ENCODE measurements at places on chromosomes 16 and 17.

GRCh38 chr17:9090641-9091096 lies 69.4 kb downstream of the NTN1 start:
- DNase-seq, result peak; percentile 17

- DNase-seq, result no peak
Observed at GRCh38 chr17:34121311-34121710, 133.8 kb upstream of the CCL2 start.

DNA sequence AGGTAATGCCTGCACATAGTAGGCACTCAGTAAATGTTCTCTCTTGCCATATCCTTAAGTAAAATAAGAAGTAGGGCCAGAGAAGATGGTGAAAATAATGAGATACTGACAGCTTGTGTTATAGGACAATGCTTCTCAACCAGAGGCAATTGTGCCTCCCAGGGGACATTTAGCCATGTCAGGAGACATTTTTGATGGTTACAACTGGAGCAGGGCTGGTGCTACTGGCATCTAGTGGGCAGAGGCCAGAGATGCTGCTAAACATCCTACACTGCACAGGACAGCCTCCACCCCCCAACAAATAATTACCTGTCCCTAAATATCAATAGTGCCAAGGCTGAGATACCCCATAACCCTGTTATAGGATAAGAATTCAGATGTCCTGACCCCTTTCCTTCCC lies 1.7 kb downstream of the RAD51D start:
- no peak for DNase-seq

DNA sequence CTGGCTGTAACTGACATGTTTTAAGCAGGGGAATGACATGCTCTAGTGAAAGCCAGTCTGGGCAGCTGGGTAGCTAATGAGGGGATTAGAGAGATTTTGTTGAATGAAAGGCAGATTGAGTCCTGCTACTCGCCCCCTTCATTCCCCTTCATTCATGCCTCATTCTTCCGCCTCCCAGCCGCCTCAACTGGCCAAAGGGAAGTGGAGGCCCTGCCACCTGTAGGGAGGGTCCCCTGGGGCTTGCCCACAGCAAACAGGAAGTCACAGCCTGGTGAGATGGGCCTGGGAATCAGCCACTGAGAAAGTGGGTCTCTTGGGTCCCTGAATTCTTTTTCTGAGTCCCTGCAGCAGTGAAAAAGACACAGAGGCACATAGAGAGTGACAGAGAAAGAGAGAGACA lies 1.1 kb upstream of the CD19 start:
- no peak for DNase-seq

GRCh38 chr17:65277576-65277975 lies 140.4 kb downstream of the RGS9 start:
- DNase-seq, result no peak

DNA sequence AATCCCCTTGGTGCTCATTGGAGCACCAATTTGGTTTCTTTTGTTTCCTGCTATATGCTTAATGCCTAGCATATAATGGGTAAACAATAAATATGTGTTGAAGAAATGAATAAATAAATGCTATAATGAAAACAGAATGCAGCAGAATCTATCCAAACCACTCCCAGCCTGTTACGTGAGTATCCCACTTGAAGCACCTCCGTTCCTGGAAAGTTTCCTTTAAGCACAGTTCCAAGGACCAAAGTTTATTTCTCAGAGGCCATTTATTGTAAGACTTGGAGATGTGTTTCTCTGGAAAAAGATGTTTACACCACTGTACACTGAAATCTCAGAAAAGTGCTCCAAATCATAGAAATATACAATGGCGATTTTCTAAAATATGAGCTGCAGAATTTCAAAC lies 187.0 kb downstream of the SOX9 start:
- no peak for DNase-seq

DNA sequence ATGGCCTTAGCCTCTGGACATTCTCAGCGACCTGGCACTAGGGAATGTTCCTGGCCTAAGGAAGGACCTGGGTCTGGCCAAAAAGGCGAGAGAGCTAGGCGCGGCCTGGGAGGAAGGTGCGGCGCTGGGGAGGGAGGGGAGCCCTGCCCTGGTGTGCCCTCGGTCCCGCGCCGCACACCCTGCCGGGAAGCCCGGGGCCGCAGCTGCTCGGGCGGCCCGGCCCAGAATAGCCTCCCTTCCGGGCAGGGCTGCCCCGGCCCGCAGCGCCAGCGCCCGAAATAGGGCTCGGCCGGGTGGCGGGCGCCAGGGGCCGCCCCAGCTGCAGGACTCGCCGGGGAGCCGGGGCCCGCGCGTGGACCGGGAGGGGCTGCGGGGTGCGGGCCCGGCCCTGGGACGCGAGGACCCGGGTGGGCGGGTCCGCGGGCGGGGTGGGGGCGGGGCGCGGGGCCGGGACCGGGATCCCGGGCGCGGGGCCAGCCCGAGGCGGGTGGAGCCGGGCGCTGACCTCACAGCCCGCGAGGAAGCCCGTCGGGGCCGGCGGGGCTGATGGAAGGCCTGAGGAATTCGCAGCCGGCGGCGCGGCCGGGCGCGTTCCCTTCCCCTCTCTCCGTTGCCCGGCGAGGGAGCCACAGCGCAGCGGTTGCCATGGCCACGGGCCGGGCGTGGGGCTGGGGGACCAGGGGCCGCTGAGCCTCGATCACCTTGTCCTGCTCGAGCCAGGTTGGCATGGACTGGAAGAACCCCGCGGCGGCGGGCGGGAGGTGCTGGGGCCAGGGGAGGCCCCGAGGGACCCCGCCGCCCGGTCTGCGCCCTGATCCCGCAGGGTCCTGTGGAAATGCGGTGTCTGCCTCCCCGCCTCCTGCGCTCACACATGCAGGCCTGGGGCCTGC lies 18.1 kb downstream of the SOCS3 start:
- DNase-seq, result peak; percentile 80

- DNase-seq, result no peak
Observed at GRCh38 chr17:64103391-64104364, 26.3 kb downstream of the ERN1 start.

DNA sequence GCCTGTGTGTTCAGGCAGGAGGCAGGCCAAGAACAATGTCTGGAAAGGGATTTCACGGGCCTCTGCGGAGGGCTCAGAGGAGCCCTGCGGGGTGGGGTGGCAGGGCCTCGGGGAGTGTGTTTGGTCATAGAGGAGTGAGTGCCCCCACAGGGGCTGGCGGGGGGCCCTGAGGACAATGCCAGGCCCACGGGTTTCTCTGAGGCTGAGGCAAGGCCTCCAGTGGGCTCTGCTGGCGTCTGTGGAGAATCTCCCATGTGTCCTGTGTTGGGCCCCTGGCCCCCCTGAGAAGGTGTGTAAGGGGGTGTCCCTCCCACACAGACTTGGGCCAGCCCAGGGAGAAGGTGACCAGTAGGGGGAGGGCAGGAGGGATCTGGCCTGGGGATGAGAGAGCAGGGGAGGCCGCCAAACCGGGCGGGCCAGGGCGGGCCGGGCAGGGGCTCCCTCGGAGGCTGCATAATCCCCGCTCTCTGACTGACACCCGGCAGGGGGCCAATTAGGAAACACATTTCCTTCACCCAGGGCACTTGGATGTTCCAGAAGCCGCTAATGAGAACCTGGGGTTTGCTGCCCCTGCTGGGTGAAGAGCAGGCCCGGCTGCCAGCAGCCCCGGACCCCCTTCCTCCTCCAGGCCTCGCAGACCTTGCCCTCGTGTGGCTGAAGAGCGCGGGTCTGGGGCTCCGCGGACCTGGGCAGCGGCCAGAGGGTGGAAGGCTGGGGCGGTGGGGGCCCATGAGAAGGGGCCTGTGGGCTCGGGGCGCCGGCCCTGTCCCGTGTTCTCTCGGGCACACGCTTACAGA lies 204.2 kb downstream of the NTN1 start:
- DNase-seq, result no peak

GRCh38 chr17:32859857-32860525 lies 16.9 kb downstream of the MYO1D start:
- DNase-seq, result no peak

DNA sequence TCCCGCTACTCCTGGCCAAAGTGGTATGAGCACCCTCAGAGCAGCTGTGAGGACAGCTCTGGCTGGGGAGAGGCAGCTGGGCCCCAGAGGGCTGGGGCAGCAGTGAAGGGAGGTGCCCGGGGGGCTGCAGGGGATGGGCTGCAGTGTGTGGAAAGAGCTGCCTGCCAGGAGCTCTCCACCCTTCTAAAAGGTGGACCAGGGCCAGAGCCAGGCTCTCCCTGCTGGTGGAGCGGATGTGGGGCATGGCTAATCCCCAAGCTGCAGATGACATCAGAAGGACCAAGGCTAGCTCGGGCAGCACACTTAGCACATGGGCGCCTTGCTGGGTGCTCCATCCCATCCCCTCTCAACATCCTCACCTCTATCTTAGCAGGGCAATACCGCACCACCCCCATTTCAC lies 103.1 kb downstream of the SDK2 start:
- DNase-seq, result no peak

DNA sequence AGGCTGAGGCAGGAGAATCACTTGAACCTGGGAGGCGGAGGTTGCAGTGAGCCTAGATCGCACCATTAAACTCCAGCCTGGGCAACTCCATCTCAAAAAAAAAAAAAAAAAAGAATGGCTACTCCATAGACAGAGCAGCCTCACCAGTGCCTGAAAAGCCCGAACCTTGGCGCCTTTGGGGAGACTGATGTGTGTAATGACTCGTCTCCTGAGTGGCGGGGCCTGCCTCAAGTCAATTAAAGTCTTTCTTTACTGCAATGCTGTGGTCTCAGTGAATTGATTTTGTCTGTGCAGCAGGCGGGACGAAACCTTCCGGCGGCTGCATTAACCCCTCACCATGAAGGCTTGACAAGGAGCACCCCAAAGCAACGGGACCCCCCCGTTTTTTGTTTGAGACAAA lies 3.5 kb upstream of the UQCC4 start:
- DNase-seq, result peak; percentile 25

DNA sequence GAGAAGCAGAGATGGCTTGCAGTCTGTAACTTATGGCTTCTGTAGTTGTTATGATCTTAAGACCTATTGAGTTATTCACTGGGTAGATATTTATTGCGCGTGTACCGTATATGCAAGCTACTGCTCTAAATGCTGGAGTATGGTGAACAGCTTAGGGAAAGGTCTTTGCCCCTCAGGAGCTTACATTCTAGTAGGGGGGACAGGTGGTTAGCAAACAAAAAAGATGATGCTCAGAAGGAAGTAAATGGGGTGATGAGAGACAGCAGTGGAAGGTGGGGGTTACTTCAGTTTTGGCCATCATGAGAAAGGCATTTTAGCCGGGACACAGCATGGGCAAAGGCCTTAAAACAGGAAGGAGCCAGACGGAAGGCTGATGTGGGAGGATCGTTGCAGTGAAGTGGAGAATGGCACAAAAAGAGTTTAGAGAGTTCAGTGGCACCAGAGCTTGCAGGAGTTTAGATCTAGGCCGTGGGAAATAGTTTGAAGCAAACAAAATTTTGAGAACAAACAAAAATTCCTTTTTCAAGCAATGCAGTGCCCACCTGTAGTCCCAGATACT lies 2.1 kb downstream of the ARMC7 start:
- no peak for DNase-seq

- no peak for DNase-seq
Observed at GRCh38 chr16:29989111-29989858, 6.1 kb downstream of the HIRIP3 start.

DNA sequence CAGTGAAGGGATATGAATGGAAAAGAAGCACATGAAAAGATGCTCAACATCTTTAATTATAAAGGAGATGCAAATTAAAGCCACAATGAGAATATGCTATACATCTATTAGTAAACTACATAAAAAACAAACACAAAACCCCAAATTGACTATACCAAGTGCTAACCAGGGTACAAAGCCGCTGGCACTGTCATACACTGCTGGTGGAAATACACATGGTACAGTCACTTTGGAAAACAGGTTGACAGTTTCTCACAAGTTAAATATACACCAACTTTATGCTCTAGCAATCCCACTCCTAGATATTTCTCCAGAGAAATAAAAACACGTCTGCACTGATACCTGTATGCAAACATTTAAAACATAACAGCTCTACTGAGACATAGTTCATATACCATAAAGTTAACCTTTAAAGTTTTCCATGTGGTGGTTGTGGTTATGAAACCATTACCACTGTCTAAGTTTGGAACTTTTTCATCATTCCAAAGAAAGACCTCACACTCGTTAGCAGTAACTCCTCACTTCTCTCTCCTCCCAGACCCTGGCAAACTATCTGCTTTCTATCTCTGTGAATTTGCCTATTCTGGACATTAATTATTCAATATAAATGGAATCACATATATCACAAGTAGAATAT lies 42.7 kb downstream of the ADGRG5 start:
- no peak for DNase-seq
